ENCODE measurements at places on chromosomes 3 and 15. TPM values are rescaled to one million over a fixed set of nuclear protein-coding genes. Genes with fewer than 3 reads are reported as not detected.
A peak's percentile ranks its signal among the peaks of the same experiment; 100 is the strongest.

DNA sequence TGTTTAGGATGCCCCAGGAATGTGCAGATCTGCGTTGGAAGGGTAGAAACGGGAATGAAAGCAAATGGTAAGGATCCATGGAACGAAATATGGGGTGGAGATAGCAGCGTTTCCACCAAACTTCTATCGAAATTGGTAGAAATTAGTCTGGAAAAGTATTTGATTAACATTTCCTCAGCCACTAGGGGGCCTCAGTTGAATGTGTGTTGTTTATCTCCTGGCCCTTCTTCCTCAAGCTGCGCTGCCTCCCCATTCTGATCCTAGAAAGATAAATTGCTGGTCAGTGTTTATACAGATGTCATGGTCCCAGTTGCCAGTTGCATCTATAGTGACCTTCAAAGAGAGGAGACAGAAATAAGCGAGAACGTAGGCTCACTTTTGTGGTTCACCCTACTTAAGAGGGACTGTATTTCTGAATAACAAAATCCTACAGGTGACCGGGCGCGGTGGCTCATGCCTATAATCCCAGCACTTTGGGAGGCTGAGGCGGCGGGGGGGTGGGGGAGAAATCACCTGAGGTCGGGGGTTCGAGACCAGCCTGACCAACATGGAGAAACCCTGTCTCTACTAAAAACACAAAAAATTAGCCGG, 457.1 kb downstream of the SQOR start:
- peak; percentile 20 for DNase-seq

Gene PARP15
- under 0.01 TPM for total RNA-seq

DNA sequence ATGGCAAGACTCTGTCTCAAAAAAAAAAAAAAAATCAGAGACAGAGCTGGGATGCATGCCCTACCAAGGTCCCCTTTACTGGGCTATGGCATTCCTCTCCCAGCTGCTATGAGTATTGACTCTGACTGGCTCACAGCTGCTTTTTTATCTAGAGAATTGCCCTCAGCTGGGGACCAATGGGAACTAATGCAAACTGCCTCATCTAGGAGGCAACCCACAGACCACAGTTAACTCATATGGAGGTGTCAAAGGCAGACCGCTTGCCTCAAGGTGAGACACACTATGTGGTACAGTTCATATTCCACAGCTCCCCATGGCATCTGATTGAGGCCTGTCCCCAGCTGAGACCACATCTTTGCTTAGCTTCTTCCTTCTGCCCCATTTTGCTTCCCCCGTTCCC, 183.5 kb upstream of the EOMES start:
- no peak for DNase-seq

DNA sequence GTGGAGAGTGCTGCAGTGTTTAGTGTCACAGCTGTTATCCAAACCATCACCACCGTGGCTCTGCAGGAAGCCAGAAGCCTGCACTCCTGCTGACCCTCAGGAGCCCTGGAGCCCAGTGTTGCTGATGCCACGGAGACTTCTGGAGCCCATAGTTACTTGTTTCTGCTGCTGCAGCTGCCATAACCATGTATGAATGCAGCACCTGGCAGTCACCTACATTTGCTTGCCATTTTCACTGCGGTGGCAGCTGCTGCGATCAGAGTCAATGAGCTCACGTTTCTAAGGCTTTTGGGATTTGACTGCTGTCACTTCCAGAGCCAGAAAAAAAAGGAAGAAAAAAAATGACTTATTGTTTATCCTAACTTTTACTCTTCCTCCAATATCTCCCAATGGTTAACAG, 299.2 kb upstream of the THRB start:
- no peak for DNase-seq

DNA sequence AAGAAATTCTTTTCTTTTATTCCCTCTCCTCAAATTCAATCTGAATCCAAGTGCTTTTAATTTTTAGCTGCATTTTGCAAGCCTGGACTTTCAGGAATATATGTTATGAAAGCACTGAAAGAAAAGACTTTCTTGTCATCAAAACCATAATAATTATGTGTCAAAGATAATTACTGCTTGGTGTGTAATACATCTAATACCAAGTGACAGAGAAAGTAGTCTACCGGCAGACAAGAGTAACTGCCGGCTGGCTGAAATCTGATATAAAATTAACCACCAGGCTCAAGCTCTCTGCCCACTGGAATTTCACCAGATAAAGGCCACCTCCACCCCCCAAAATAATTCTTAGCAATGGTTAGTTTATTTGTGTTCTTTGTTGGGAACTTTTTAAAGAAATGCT, 220.9 kb upstream of the CDIN1 start:
- peak; percentile 34 for DNase-seq

Gene NAALADL2
- 16.4 TPM for total RNA-seq

GRCh38 chr3:197082871-197083270, 53.3 kb upstream of the MELTF start:
- DNase-seq, result no peak

Gene NEK10
- 1.9 TPM for total RNA-seq

Gene EFCC1
- total RNA-seq, result not detected

Gene PAK6
- under 0.01 TPM for total RNA-seq

Gene EFCAB12
- not detected for total RNA-seq

GRCh38 chr3:18153571-18154173, 271.5 kb downstream of the SATB1 start:
- DNase-seq, result peak; percentile 36

DNA sequence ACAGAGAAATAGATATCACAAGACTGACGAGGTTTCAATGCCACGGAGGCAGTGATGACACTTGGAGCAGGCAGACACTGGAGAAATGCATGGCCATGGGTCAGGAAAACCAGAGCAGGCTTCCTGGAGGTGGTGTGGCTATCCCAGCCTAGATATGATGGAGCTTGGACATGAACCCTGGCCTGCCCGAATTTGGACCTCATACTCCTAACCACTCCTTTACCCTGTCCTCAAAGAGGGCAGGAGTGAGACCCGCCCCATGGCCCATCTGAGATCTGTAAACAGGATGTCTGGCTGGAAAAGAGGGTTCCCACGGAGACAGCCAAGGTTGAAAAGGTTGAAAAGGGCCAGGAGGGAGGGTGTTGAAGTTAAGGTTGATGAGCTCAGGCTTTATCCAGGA, 31.0 kb downstream of the CPN2 start:
- DNase-seq, result peak; percentile 59

Gene RAB6B
- total RNA-seq, result 0.86 TPM

DNA sequence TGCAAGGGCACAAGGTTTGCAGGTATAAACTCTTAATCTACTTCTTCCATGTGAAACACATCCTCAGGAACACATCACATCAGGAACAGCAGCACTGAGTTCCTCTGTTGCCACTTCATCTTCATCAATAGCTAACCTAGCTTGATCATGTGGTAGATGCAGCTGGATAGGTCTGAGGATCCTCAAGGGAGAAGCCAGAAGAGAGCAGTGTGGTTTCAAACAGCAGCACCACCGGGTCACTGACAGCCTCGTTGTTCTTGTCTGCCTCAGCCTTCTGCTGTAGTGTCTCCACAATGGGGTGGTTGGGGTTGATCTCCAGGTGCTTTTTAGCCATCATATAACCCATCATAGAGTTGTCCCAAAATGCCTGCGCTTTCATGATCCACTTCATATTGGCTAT, 58.8 kb downstream of the ADAM10 start:
- no peak for DNase-seq

Gene GJD2
- total RNA-seq, result not detected

DNA sequence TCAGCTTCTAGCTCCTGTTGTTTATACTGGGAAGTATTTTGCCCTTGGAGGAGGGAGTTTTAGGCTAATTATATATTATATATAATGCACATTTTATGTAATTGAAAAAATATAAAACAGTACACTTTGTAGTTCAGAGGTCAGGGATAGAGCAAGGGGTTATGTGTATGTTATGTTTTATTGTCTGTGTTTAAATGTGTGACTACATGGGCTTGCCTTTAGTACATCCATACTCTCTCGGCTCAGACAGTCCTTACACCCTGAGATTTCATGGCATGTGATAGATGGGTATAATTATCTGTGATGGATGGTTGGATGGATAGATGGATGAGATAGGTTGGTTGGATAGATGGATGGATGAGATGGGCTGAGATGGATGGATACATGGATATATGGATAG, 17.4 kb upstream of the ST3GAL6 start:
- DNase-seq, result no peak
